ENCODE measurements at places on chromosomes 6 and 20. TPM values are rescaled to one million over a fixed set of nuclear protein-coding genes. Genes with fewer than 3 reads are reported as not detected.

The CST5 gene
- not detected for total RNA-seq

The ZKSCAN8 gene
- total RNA-seq, result 19.2 TPM

The TNF gene
- total RNA-seq, result not detected

The FNDC1 gene
- under 0.01 TPM for total RNA-seq

The PGC gene
- total RNA-seq, result not detected

The GTF2H4 gene
- total RNA-seq, result 13.1 TPM

The NT5E gene
- total RNA-seq, result 527 TPM

The FGD2 gene
- total RNA-seq, result not detected

The KHDC1L gene
- not detected for total RNA-seq

The HLA-F gene
- total RNA-seq, result 1.4 TPM

The JPH2 gene
- total RNA-seq, result 3.0 TPM

The ZSCAN31 gene
- 19.7 TPM for total RNA-seq

The MC3R gene
- not detected for total RNA-seq

The BHLHE23 gene
- total RNA-seq, result not detected

The TGM3 gene
- total RNA-seq, result not detected

The LGSN gene
- not detected for total RNA-seq

The ADAM33 gene
- total RNA-seq, result 57.5 TPM

The LZTS3 gene
- total RNA-seq, result 4.3 TPM

The CRISP3 gene
- not detected for total RNA-seq

The ADGB gene
- not detected for total RNA-seq

The LIN28B gene
- not detected for total RNA-seq

The PROKR2 gene
- not detected for total RNA-seq

The CCN2 gene
- 18.2 TPM for total RNA-seq

All from uterine smooth muscle cell (primary cell).